Ammon's horn (tissue), 1 donor: ENCODE measurements at places on chromosomes 3 and 15.

GRCh38 chr3:2577571-2577970, 478.9 kb downstream of the CNTN4 start:
- no peak for DNase-seq

GRCh38 chr15:53209396-53210042, 419.4 kb upstream of the ONECUT1 start:
- no peak for DNase-seq

- no peak for DNase-seq
Measured at GRCh38 chr15:66630801-66631351, 65.1 kb upstream of the LCTL start.

DNA sequence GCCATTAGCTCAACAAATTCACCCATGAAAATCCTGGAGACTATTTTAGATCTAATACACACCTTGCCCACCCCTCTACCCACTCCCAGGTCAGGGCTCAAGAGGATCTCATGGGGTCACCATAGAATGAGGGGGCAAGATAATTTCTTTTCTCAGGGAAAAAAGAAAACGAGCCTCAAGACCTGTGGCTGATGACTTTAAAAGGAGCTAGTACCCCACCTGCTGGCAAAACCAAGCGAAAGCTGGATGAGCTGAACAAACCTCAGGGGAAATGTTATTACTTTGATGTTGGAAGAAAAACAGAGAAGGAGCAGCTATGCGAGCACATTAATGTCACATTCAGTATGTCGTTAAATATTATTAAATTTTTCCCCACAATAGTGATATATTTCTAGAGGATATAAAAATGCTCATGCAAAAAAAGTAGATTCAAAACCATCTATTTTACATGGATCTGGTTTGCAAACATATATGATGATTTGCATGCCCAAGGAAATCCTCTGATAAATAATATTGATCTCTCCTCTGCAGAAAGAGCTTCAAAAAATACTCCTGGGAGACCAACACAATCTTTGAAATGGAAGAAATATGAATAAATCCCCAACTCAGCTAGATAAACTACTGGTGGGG, 37.7 kb downstream of the PLD1 start:
- DNase-seq: peak; percentile 78

- peak; percentile 53 for DNase-seq
Measured at GRCh38 chr3:49248840-49249227, 28.2 kb downstream of the C3orf62 start.
